ENCODE measurements at places on chromosomes 7 and 10.

- no peak for DNase-seq
Observed at GRCh38 chr7:95989301-95989700, 216.9 kb downstream of the DYNC1I1 start.

- no peak for DNase-seq
Observed at GRCh38 chr10:90227786-90228185, 526.4 kb downstream of the KIF20B start.

- DNase-seq = no peak
Observed at GRCh38 chr10:84234479-84234878, 6.9 kb downstream of the LRIT1 start.

DNA sequence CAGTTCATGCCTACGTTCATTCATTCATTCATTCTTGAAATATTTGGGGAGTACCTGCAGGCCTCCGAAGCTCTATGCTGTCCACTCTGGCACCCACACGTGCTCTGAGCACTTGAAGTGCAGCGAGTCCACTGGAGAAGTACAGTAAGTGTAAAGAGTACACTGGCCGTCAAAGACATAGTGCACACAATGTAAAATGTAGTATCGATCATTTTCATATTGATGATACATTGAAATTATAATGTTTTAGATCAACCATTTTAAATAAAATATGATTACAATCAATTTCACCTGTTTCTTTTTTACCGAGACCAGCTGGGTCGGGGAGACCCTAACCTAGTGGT is 37.0 kb upstream of the PURB start:
- DNase-seq = no peak

DNA sequence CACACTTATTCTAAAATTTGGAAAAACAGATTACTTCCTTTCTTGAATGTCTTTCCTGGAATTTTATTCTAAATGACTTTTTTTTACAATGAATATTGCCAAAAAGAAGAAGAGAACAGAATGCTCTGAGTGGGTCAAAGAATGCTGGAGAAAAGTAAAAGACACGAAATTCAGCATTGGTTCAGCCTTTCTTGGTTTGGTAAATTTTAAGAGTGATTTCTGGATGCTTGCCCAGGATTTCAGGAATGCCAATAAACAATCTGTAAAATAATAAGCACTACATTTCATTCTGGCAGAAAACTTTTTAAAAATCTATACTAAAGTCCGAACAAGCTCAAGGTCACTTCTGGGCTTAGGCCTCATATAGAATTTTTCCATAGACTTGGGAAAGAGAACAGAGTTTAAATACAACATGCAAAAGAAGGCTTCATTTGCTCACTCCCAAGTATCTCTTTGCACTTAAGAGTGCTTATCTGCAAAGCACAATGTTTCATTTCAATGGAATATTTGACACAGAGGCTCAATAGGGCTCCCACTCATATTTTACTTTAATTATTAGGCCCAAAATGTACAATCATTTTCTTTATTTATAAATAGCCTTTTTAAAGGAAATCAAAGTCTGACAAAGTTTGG is 359.5 kb upstream of the ANKRD30A start:
- DNase-seq = no peak

DNA sequence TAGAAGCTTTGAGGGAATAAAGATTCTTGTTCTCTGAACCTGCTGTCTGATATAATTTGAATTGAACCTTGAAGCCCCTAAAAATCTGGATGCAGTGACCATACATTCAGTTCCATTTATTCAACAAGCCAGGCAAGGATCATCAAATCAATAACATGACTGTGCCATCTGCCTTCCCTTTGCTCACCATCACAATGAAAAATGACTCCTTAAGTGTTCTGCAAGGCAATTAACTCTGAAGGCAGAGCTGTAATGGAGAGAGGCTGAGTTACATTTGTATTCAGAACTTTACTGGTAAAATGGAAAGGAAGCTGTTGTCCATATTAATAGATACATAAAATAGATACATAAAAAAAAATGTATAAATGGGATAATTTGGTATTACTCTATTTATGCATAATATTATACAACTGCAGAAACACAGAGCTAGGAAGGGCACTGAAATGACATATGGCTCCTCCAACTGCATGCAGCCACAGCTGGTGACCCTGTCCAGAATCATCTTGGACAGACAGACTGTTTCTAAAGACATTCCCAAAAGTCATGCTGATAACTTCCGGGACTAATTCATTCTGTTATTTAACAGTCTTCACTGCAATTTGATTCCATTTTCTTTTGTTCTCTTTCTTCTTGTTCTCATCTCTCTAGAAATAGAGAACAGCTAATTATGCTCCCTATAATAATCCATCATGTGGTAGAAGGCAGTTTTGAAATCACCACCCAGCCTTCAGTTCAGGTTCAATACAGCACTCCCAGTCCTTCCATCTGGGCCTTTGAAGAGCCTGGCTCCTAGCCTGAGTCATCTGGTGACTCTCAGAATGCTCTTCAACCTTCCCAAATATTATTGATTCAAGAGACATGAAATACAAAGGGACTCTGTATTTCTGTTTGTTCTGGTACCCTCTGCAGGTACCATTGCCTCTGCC is 412.6 kb downstream of the GFRA1 start:
- no peak for DNase-seq

DNA sequence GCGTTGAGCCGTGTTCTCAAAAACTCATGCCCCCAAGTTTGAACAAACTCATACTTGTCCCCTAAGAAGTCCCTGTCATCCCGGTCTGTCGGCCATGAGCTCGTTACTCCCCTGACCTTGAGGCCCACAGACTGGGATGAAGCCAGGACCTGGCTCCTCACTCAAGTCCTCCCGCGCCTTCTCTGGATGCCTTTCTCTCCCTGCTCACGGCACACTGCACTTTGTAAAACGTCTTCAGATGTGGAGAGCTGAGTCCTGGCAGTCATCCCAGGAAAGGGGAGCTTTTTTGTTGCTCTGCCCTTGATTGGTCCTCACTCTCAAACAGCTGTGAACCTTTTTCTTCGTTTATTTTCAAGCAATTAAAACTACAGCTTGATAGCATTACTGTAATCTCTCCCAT is 110.8 kb downstream of the JAZF1 start:
- no peak for DNase-seq

DNA sequence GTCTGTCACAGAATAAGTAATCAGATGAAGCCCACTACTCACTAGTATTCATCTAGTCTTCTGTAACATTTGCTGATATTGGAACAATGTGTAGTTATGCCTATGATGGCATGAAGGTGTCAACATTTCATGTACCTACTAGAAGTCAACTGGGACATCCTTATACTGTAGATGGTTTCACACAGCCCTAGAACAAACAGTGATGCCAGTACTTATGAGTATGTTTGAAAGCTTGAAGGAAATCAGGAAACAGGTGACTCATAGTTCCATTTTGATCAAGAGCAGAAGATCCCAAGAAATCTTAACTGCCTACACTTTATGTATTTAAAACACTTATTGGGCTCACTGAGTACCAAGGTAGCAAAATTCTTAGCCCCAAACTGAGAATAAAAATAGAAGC is 1519.6 kb downstream of the REEP3 start:
- DNase-seq = no peak

GRCh38 chr10:35355971-35356724 is 19.8 kb downstream of the CCNY start:
- no peak for DNase-seq

GRCh38 chr10:15802375-15802949 is 57.8 kb downstream of the MINDY3 start:
- no peak for DNase-seq

- no peak for DNase-seq
Observed at GRCh38 chr7:155198901-155199845, 98.5 kb upstream of the INSIG1 start.

GRCh38 chr7:43021431-43021830 is 89.3 kb downstream of the MRPL32 start:
- no peak for DNase-seq

DNA sequence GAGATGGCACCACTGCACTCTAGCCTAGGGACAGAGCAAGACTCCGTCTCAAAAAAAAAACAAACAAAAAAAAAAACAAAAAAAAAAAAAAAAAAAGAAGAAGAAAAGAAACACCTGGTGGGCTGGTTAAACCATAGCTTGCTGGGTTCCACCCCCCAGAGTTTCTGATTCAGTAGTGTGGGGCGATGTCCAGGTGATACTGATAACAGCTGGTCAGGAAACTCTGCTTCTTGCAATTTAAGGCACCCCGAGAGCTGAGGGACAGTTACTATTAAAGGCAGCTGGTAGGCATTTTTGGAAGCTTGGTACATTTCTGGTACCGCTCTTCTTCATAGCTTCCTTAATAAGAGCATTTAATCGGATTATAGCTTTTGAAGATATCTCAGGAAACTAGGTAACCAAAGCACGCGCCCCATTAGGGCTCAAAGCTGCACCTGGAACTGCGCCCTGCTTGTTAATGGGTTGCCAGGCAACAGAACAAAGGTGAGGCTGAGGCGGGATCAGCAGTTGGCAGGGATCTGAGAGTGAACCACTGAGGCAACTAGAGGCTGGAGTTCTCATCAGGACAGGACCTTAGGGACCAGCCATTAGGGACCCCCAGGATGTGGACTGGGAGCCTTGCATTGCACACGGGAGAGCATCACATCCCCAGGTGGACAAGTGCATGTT is 6.5 kb upstream of the SDK1 start:
- no peak for DNase-seq

- no peak for DNase-seq
Observed at GRCh38 chr10:75763652-75764051, 332.2 kb downstream of the LRMDA start.

Data from stimulated activated CD8-positive, alpha-beta memory T cell treated with anti-CD3 and anti-CD28 coated beads, Interleukin-4, amount 100 ng/mL, for 1 hour (primary cell).